ENCODE measurements at places on chromosomes 4 and X.

GRCh38 chrX:36407836-36408235 lies 488.3 kb downstream of the CFAP47 start:
- DNase-seq, result no peak

- DNase-seq, result no peak
Observed at GRCh38 chr4:109127866-109128265, 174.6 kb downstream of the COL25A1 start.

GRCh38 chrX:32966821-32967355 lies 244.5 kb downstream of the DMD start:
- DNase-seq, result no peak

DNA sequence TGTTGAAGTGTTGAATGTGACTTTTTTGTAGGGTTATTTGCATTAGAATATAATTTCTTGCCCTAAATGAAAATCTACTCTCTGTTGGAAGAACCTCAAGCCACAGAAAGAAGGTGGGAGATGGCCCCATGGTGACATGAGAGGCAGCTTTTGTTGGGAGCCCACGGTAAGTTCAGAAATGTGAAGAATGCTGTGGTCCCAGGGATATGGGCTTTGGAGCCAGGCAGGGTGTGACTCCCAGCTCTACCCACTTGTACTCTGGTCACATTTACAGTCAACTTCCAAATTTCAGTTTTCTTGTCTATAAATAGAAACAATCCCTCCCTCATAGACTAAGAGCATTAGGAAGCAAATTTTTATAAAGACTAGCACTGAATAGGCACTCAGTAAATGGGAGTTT lies 177.8 kb downstream of the RAB28 start:
- no peak for DNase-seq

DNA sequence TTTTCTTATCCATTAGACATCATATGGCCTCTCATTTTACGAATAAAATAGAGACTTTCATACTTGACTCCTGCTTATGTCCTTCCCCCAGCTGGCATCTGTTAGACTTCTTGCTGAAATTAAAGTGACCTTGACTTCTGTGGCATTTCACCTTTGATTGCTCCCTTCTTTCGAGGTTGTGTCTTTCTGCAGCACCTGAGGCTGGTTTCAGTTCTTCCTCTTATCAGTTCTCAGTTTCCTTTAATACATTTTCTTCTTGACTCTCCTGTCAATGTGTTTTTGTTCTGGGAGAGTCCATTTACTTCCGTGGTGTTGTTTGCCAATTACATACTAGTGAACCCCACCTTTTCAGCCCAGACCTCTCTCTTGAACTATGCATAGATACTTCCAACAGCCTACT lies 81.6 kb downstream of the RBPJ start:
- DNase-seq, result no peak

DNA sequence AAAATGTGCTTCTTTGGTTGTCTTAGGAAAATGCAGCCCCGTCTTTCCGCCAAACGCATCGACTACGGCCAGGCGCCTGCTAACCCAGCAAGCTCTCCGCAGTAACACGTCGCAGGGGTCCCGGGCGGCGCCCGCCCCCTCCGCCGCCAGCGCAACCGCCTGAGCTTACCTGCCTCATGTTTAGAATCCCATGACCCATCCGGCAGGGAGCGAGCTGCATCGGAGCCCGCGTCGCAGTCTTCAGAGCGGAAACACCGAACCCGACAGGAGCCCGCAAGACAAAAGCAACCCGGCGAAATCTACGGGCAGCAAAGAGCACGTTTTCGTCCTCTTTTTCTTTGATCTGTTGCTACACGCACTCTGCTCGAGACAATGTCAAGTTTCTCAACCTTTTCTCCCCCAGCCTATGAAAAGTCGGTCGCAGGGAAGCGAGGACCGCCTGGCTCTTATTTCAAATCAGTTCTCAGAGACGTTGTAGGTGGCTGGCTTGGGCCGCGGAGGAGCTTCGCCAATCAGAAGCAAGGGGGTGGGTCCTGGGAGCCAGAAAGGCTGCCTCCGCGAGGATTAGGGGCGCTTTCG lies at the start of gene MID1:
Gene MID1 (minus strand): TSS at position 465 of the 579 bp plus-strand sequence. CDS start 53,038 bp downstream, outside the sequence.
- no peak for DNase-seq

GRCh38 chr4:38674258-38675144 lies 10.5 kb downstream of the KLF3 start:
- DNase-seq, result no peak

- DNase-seq, result no peak
Observed at GRCh38 chr4:8045909-8046308, 106.2 kb upstream of the AFAP1 start.

- DNase-seq, result no peak
Observed at GRCh38 chr4:8556341-8557150, 23.6 kb upstream of the GPR78 start.

- no peak for DNase-seq
Observed at GRCh38 chr4:77076889-77077635, 1.3 kb upstream of the CCNI start.

- no peak for DNase-seq
Observed at GRCh38 chr4:176534566-176534965, 214.8 kb downstream of the SPCS3 start.

- no peak for DNase-seq
Observed at GRCh38 chr4:10256203-10256602, 139.6 kb upstream of the WDR1 start.

- DNase-seq, result no peak
Observed at GRCh38 chr4:139576219-139576618, 20.2 kb upstream of the SETD7 start.

GRCh38 chr4:55910140-55910539 lies 38.6 kb upstream of the CEP135 start:
- DNase-seq, result no peak

- DNase-seq, result no peak
Observed at GRCh38 chrX:43165343-43165920, 387.5 kb upstream of the PPP1R2C start.

DNA sequence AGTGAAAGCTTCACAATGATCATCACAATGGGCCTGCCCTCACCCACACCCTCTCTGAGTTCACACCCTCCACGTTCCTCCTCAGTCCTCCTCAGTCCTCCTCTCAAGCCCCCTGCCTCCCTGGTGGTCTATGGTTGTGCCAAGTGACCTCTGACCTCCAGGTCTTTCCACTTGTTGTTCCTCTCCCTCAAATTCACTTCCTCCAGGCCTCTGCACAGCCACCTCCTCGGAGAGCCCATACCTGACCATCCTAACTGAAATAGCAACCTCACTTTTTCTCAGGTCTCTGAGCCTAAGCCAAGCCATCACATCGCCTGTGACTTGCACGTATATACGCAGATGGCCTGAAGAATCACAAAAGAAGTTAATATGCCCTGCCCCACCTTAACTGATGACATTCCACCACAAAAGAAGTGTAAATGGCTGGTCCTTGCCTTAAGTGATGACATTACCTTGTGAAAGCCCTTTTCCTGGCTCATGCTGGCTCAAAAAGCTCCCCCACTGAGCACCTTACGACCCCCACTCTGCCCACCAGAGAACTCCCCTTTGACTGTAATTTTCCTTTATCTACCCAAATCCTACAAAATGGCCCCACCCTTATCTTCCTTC lies 293.4 kb upstream of the TENM3 start:
- DNase-seq, result no peak

DNA sequence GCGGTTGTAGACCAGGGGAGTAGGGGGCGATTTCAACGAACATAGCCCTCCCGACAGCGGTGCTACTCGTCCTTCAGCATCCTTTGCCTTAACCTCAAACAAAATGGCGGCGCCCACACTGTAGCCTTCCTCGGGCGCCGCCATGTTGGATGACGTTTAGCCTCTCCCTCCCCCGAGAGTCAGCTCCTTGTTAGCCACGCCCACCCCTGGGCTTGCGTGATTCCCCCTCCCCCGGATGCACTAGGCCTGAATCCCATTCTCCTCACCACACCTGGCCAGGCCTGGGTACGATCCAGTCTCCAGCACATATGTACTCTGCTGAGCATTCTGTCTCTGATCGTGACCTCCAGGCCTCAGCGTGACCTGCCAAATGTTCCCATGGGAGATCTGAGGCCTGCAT lies 49.0 kb upstream of the ZNF157 start:
- DNase-seq, result no peak

DNA sequence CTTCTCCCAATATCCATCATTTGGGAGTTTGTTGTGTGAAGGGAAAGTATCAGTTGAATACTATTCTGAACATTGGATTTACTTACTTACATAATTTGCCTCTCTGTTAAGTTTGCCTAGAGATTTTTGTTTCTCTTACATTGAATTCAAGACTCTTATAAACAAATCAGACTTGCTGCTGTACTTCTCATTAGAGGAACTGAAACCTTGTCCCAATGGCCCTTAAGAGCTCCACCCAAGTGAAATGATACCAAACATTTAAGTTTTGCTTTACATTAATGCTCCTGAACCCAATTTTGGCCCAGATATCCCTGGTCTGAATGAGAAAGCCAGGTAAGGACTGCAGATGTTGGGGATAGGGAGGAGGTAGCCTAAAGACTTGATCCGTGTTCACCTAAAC lies 32.0 kb downstream of the HAND2 start:
- DNase-seq, result no peak

DNA sequence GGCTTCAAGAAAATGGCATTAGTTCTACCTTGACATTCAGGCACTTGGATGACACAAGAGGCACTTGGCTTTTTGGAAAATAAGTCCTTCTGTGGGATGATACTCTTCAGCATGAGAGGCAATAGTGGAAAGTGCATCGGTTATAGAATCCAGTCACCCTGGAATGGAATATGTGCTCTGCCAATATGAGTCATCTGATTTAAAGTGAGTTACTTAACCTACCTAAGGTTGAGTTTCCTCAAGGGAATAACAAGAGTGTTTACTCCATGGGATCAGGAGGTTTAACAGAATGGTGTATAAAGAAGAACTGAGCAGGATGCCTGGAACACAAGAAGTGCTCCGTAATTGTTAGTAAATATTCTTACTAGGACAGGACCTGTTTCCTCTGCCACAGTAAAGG lies 10.7 kb downstream of the SLC39A8 start:
- no peak for DNase-seq

DNA sequence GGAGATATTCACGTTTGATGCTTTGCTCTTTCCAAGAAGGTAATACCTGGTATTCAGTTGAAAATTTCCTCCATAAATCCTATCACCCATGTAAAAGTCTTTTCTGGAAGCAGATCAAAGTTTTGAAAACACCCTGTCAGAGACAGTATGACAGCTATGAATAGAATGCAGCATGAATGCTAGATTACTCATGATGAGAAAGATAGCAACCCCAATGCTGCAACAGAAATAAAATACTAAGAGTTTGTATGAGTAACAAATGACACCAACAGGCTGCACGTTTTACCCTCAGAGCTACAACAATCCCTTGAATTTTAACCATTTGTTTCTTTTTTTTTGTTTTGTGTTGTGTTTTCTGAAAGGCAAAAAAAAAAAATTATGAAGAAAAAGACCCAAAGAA lies 108.6 kb downstream of the ARHGAP6 start:
- no peak for DNase-seq

DNA sequence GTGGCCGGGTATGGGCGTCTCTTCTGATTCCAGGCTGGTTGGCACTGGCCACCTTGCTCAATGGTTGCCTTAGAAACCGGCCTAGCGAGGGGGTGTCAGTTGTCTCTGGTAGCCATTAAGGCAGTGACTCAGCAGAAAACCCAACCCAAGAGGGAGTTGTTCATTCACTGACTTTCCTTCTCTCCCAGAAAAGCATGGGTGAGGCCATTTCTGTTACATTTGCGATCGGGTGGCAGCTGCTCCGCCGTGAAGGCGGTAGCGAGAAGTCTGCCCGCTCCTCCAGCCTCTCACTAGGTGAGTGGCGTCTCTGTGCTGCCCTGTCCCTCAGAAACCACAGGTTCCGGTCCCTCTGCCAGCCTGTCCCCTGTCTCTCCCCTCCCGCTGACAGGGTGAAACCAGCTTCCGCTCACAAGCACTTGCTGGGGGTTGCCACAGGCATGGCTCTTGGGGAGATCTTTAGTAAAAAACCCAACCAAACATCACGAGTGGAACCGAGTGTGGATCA lies 17.4 kb downstream of the IRAK1 start:
- DNase-seq, result no peak

DNA sequence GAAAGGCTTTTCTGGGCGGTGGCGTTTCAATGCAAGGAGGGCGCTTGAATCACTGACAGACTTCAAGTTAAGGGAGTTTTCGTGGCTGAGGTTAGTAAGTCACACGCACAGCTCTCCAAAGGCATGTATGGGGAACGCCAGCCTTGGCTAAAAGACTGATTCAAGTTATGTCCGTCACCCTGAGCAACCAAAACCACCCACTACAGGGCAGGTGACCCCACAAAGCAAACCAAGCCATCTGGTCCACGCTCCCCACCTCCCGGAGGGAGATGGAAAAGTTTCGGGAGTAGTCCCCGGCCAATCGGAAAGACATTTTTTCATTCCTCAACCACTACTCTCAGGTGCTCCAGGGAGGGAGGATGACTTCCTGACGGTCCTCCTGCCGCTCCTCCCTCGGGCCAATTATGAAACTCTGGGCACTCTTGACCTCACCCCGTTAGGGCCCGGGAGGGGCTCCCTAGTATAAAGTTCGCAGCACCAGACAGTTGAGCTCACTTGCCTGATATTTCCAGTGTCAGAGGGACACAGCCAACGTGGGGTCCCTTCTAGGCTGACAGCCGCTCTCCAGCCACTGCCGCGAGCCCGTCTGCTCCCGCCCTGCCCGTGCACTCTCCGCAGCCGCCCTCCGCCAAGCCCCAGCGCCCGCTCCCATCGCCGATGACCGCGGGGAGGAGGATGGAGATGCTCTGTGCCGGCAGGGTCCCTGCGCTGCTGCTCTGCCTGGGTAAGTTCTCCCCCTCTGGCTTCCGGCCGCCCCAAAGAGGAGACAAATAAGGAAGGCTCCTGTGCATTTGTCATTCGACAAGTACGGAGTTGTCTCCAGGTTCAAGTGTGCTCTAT lies at the start of gene EREG:
Gene EREG (plus strand): TSS at position 494 of the 840 bp plus-strand sequence. CDS start 164 bp downstream, at position 658.
- no peak for DNase-seq

DNA sequence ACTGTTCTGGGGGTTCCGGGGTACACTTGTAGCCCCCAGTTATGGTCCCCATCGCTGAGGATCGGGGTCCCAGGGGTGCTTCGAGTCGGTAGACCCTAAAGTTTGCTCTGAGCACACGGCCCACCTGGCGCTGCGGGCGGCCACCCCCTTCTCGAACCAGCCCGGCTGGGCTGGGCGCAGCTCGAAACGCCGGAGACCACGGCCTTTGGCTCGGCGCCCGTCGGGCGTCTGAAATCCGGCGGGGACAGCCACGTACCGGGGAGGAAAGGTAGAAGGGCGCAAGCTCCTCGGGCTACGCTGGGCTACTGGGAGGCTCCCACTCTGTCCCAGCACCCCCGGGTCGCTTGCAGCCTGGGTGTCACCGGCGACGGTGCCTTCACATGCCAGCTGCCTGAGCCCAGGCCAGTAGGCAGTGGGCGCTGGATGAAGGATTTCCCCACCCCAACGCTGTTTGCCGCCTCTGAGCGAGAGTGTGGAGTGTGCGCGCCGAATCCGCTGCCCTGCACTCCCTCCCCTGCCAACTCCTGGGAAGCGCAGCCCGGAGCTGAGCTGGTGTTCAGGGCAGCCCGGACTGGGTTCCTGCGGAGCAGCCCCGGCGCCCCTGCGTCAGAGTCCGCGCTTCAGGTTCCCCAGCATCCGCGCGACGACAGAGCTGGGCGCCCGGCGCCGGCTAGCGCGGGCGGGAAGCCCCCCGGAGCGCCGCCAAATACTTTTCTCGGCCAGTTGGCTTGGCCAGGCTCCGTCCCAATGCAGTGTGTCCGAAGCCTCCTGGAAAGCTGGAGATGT lies 637 bp downstream of the MAMLD1 start:
- DNase-seq, result no peak
